Renal cortical epithelial cell (primary cell): ENCODE measurements at places on chromosomes 13 and 19.

- DNase-seq: peak; percentile 78
Observed at GRCh38 chr13:47334173-47334572, 437.3 kb upstream of the HTR2A start.

GRCh38 chr13:51479199-51479523 is 26.3 kb upstream of the INTS6 start:
- DNase-seq: peak; percentile 71

- no peak for DNase-seq
Observed at GRCh38 chr19:14782626-14783409, 4.5 kb upstream of the ADGRE2 start.

DNA sequence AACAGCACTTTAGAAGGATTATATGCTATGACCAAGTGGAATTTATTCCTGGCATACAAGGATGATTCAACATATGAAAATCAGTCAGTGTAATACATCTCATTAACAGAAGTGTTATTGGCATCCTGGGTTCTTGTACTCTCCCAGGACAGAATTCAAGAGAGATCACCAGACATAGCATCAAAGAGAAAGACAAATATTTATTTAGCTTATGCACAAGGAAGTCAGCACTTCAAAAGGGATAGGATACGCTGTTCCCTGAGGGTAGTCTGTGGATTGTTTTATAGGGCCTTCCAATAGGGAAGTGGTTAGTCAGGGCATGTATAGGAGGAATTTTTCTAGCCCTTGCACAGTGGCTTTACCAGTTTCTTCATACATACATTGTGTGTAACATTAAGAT is 1238.0 kb downstream of the PCDH17 start:
- DNase-seq: peak; percentile 54

GRCh38 chr13:31227063-31227462 is 27.3 kb downstream of the B3GLCT start:
- DNase-seq: no peak

GRCh38 chr13:46522748-46523030 is 30.3 kb upstream of the LRCH1 start:
- no peak for DNase-seq

- DNase-seq: no peak
Observed at GRCh38 chr19:6020972-6021805, 43.2 kb upstream of the RANBP3 start.

DNA sequence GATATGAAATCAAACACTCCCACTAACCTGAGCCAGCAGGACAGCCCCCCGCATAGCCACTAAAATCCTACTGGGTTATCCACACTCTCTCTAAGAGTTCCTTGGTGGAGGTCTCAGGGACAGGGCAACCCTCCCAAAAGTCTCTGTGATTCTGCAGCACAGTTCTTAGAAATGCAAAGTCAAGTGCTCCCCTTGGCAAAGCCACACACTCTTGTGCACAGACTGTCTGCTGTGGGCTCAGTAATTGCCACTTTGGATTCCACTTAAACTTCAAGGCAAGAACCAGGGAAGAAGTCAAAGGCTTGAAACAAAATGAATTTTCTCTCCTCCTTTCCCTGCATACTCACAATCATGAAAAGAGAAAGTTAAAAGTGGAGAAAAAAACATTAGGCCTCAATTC is 61.5 kb downstream of the DOCK9 start:
- DNase-seq: no peak

GRCh38 chr13:37209621-37210580 is 104.4 kb upstream of the CSNK1A1L start:
- no peak for DNase-seq

GRCh38 chr19:22144394-22144793 is 52.4 kb downstream of the ZNF676 start:
- no peak for DNase-seq

- DNase-seq: no peak
Observed at GRCh38 chr13:110557610-110558305, 3.8 kb downstream of the RAB20 start.

- DNase-seq: no peak
Observed at GRCh38 chr19:1684573-1684912, 32.1 kb upstream of the TCF3 start.

GRCh38 chr13:79799059-79799867 is 318.3 kb downstream of the NDFIP2 start:
- no peak for DNase-seq

DNA sequence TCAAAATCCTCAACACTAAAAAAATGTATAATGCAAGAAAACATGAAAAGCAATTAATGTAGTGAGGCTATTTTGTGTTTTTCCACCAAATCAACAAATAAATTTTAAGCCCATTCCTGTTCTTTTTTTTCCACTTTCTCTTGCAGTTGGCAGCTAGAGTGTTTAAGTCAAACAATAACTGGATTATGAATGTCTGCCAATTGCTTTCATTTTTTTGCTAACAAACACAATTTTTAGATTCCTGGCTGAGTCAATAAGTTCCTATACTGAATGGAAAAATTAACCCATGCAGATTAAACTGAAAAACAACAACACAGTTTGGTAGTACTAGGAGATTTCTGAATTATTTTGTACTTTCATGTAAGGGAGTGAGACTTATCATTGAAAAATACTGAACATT is 232.4 kb downstream of the SLITRK5 start:
- DNase-seq: no peak

GRCh38 chr19:31071136-31071855 is 277.9 kb downstream of the TSHZ3 start:
- DNase-seq: no peak
